ENCODE measurements at places on chromosomes 3 and 15.

- no peak for DNase-seq
Observed at GRCh38 chr3:107062787-107063186, 314.5 kb upstream of the CCDC54 start.

GRCh38 chr15:76987896-76988860 is 6.7 kb upstream of the PSTPIP1 start:
- DNase-seq = peak; percentile 75

DNA sequence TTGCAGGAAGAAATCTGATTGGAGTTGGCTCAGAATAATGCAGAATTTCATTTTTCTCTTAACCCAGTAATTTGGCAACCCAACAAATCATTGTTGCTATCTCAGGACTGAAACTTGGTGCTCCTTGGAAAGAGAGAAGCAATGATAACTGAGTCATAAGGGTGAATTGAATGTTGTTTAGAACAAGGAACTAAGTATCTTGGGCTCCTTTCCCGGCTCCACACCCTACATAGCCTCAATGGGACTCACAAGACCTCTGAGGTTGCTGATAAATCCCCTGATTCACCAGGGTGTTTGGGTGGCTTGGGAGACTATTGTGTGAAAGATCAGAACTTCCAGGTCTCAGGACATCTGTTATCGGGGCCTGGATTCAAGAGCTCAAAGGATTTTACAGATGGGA is 7.8 kb upstream of the RAB8B start:
- no peak for DNase-seq

GRCh38 chr3:60536420-60536819 is 714.8 kb downstream of the FHIT start:
- no peak for DNase-seq

DNA sequence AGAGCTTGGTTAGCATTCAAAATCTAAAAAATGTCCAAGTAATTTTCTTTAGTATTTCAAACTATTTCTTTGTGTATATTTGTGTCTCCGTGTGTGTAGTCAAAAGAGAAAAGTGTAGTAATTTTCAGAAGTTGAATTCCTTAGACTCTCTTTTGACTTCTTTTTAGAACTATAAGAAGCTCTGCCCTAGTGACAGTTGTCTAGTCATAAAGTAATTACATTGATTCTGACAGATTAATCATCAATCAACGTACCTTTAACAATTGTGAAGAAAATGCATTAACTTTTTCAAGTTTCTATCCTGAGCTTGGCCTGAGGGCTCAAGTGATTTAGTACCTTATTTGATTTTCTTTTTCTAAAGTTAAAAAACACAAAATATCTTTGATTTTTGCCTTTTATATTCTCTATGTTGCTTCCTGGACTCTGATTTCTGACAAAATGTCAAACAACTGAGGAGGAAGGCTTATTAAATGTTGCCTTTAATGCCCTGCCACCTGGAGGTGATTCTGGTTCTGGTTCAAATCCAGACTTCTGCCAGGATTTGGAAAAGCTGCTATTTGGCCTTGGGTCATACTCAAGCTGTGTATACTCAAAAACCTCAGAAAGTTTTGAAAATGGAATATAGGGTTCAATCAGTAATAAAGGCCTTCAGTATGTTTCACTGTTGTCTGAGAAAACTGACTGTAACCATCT is 653.6 kb downstream of the NSUN3 start:
- no peak for DNase-seq

GRCh38 chr3:33250712-33251111 is 26.5 kb upstream of the FBXL2 start:
- no peak for DNase-seq

GRCh38 chr3:103169289-103169688 is 734.5 kb downstream of the ZPLD1 start:
- DNase-seq = no peak

DNA sequence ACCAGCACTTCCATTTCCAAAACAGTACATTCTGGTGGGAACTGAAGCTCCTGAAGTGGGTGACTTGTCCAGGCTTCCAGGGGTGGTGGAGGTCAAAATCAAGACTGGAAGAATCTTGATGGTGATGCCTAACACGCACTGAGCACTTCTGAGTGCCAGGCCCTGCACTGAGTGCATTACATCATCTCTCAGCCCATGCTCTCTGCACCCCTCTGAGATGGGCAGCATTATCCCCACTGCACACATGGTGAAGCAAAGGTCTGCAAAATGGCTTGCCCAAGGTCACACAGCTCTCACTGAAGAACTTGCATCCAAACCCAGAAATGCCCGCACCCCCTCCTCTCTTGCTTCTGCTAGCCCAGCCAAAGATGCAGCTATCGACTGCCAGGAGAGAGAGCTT is 36.9 kb downstream of the NTRK3 start:
- no peak for DNase-seq

GRCh38 chr3:129016356-129016719 is 15.2 kb downstream of the EFCC1 start:
- DNase-seq = peak; percentile 63

- no peak for DNase-seq
Observed at GRCh38 chr3:18439281-18439680, 14.1 kb upstream of the SATB1 start.

- DNase-seq = no peak
Observed at GRCh38 chr15:101489599-101490407, at the start of gene PCSK6. TSS of gene PCSK6 (minus strand) at chr15:101489707. CDS start at chr15:101489670, 37 bp downstream.

GRCh38 chr3:186925826-186926225 is 4.5 kb upstream of the ST6GAL1 start:
- no peak for DNase-seq

GRCh38 chr15:89445518-89445917 is 50.9 kb downstream of the RHCG start:
- no peak for DNase-seq

- no peak for DNase-seq
Observed at GRCh38 chr3:98893740-98894139, 7.8 kb downstream of the DCBLD2 start.

DNA sequence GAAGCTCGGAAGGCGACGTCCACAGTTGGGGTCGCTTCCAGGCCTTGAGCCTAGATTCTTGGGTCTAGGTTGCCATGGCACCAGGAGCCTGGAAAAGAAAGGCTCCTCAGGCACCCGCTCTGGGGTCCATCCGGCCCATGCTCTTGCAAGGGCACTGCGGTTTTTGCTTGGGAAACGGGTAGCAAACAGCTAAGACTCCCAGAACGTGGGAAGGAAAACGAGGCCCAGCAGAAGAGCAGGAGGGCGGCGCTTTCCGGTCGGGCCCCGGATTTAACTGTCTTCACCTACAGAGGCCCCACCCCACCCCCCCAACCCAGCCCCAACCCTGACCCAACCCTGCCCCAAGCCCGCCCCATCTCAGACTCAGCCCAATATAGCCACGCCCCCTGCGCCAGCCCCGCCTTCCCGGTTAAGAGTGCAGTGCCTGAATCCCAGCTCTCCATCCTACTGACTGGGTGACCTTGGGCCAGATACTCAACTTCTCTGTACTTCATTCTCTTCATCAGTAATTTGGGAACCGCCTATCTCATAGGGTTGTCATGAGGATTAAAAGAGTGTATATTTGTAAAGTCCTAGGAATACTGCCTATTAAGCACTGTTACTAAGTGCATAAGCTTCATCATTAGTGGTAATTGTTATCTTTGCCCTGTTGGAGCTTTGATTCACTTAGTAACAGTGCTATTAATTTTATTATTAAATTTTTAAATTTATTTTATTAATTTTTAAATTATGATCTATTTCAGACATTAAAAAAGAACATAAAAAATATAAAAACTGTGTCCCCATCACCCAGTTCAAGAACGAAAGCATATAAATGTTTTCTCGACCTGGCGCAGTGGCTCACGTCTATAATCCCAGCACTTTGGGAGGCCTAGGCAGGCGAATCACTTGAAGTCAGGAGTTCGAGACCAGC is 28.4 kb upstream of the SMAD6 start:
- DNase-seq = peak; percentile 67

DNA sequence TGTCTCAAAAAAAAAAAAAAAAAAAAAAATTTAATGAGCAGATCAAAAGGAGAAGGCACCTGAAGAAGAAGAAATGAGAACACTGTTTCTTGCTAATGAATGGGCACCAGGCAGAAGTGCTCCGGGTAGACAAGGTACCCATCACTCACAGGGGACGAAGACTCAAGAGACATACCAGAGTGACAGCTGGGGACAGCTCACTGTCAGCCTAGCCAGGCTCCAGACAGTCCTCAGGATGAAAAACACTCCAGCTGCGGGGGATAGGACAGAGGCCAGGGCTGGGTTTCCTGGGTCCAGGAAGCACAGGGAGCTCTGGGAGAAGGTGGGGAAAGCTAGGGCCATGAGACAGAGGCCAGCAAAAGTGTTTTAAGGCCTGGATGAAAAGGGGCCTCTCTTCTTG is 48.5 kb upstream of the PARL start:
- no peak for DNase-seq

GRCh38 chr15:56996093-56996492 is 77.6 kb downstream of the TCF12 start:
- DNase-seq = no peak

DNA sequence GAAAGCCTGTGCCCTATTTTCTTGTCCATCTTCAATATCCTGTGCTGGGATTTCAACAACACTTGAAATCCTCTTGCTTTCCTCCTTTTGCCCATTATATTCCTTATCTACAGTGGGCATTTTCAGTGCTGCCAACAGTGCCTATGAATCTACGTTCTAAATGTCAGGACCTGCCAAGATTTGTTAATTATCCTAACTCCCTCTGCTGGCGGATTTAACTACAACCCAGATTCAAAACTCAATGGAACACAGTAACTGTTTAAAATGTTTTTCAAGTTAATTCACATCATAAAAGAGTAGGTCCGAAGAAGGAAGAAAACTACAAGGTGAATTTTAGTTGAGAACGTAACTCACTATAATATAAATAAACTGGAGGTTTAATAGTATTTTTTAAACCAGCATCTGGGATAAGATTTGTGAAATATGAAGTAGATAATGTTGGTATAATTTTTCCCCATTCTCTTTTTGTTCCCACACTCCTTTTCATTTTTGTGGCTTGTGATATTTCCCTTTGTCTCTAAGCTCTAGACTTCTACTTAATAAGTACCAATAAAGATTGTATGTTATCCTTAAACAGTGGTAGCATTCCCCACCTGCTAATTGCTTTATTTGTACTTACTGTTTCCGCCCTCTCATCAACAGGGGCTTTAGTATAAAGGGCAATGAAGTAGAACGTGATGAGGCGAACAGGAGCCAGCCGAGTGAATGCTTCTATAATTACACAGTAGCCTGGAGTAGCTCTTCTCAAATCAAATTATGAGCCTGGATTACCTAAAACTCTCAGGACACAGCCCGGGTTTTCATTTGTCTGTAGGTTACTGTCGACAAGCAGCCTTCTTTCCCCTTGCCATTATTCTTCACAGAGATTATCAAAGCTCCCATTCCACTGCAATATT is 302.5 kb upstream of the ATP11B start:
- DNase-seq = no peak

- DNase-seq = no peak
Observed at GRCh38 chr3:113057117-113057516, 66.3 kb downstream of the GTPBP8 start.

DNA sequence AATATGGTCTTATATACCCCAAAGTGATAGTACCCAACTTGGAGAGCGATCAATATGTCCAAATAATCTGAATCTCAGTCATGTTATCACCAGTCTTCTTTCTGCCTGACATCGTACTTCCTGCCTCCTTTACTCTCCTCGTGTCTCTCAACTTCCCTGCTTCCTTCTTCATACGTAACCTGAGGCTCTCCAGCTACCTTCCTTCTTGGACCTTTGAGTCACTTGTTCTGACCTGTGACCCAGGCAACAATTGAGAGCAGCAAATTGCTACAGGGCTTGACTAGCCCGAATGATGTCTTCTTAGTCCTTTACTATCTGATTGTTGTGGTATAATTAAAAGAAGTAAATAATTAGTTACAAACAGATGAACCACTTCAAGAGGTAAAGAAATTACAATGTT is 145.9 kb upstream of the MBNL1 start:
- DNase-seq = no peak

GRCh38 chr3:56197259-56197965 is 270.9 kb downstream of the ERC2 start:
- no peak for DNase-seq

DNA sequence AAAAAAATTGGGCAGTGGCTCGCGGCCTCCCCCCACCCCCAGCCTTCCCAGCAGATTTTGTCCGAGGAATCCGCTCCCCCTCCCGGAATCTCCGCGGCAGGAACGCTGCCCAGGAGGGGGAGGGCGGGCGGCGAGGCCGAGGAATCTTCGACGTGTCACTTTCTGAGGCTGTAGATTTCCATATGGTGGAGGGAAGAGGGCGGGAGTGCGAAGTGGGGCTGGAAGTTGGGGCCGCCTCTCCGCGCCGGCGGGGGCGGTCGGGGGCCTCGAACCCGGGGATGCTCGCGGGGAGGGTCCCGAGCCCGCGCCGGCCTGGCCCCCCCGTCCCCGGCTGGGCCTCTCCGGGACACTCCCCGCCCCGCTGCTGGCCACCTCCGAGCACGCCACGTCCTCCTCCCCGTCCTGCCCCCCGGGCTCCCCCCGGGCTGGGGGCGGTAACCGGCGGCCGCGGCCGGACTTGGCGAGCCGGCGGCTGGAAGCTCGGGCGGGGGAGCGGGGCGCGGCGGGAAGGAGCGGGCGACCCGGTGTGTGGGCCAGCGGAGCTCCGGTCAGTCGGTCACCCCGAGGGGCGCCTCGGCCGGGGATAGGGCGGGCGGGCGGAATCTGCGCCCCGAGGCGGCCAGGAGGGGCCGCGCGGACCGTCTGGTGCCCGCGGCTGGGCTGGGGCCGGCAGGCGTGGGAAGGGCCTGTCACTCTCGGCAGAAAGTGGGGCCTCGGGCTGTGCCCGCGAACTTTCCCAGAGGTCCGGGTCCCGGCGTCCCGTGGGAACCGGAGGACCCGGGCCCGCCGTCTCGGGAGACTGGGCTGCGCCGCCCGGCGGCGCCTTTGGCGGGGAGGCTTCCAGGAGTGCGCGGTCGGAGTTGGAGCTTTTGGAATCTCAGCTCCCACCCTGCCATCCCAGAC is 951 bp downstream of the FNDC3B start:
- peak; percentile 55 for DNase-seq

DNA sequence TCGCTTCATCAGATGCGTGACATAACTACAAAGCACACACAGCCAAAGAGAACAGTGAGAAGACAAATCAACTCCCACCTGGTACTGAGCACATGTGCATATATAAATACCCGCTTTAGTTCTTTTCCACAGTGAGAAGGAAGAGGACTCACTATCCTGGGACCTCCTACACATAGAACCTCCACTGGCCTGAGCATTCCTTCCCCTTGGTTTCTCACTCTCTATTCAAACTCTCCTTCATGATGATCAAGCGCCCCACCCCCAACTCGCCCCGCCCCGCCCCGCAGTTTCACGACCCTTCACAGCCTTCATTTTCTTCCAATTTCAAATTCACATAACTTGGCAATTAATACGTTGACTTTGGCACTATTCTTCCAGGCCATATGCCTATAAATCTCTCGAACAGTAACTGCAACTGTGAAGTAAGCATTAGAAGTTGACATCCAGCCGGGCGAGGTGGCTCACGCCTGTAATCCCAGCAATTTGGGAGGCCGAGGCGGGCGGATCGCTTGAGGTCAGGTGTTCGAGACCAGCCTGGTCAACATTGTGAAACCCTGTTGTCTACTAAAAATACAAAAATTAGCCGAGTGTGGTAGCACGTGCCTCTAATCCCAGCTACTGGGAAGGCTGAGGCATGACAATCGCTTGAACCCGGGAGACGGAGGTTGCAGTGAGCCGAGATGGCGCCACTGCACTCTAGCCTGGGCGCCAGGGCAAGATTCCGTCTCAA is 1.1 kb downstream of the RPS17 start:
- peak; percentile 30 for DNase-seq

- DNase-seq = no peak
Observed at GRCh38 chr15:85414037-85414436, 33.6 kb downstream of the AKAP13 start.

GRCh38 chr3:41159588-41160189 is 39.6 kb upstream of the CTNNB1 start:
- DNase-seq = no peak

- DNase-seq = no peak
Observed at GRCh38 chr3:37321377-37321781, 147.0 kb upstream of the LRRFIP2 start.
